ENCODE measurements at places on chromosomes 5 and 9. TPM values are rescaled to one million over a fixed set of nuclear protein-coding genes. Genes with fewer than 3 reads are reported as not detected.

DNA sequence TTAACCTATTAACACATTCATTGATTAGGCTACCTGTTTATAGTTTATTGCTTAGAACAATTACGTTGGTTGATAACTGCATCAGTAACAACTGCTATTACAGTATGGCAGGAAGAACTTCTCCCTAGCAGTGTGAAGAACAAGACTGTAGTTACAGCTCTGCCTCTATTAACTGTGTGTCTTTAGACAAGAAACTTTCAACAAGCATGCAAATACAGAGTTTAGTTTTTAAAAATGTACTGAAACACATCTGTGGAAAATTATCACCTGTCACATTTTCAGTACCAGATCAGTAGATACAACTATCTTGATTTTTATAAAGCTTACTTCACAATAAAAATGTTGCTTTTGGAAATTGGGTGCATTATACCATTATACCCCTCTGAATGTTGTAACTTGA lies 22.2 kb downstream of the ELL2 start:
- H3K4me3 ChIP-seq, result no peak overlapping the region
- H3K27ac ChIP-seq, result no peak overlapping the region
- no peaks in the 10 kb centered on the region for H3K36me3 ChIP-seq
- no peaks in the 10 kb centered on the region for H3K4me1 ChIP-seq
- H3K27me3 ChIP-seq, result no peaks in the 10 kb centered on the region

DNA sequence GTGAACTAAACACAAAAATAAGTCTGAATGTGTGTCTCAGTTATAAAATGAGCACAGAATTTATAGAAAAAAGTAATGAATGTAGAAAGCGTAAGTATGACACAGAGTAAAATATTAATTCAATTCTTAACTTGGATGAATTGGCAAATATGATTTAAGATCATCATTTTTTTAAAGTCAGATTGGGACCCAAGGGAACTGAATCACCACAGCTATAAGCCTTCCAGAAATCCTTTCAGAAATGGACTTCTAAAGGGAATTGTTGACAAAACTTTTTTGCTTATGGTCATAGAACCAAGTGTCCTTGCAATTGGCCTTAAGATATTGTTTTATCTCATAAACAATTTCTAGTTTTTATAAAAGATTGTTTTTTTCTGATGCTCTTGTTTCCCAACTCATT lies 495.1 kb upstream of the DAB2 start:
- H3K27ac ChIP-seq, result no peak overlapping the region
- no peak for DNase-seq
- no peak overlapping the region for H3K4me3 ChIP-seq

- no peak overlapping the region for H3K27ac ChIP-seq
- H3K4me3 ChIP-seq, result no peak overlapping the region
- no peaks in the 10 kb centered on the region for H3K36me3 ChIP-seq
These were observed 221.7 kb downstream of the ZNF608 start for GRCh38 chr5:124524552-124525232.

DNA sequence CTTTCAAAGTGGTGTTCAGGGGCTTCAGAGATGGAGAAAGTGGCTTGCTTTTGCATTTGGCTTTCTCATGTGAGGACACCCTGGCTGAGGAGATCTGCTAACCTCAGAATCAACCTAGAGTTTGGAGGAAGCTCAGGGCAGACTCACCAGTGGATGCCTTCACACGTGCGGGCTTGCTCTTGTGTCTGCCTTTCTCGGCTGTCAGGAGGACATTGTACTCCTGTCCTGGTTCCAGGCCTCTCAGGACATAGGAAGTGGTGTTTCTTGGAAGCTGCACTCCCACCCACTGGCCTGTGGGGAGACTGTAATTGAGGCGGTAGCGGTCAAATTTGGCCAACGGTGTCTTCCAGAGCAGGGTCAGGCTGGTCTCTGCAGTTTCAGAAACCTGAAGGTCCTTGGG lies 44.5 kb downstream of the TNC start:
- H3K27me3 ChIP-seq, result no peaks in the 10 kb centered on the region
- H3K4me1 ChIP-seq, result 0 out of 2 replicates have a peak, but pooled peaks cover 5% of the 10 kb centered on the region
- peaks cover 95% of the 10 kb centered on the region for H3K36me3 ChIP-seq
- no peak for DNase-seq
- H3K4me3 ChIP-seq, result no peak overlapping the region
- no peak overlapping the region for H3K27ac ChIP-seq

The GABRP gene
- total RNA-seq, result not detected

The FCHO2 gene
- 11.1 TPM for total RNA-seq

- DNase-seq, result peak; percentile 43
- H3K4me1 ChIP-seq, result no peaks in the 10 kb centered on the region
- H3K36me3 ChIP-seq, result no peaks in the 10 kb centered on the region
- H3K27me3 ChIP-seq, result no peaks in the 10 kb centered on the region
- H3K27ac ChIP-seq, result no peak overlapping the region
- no peak overlapping the region for H3K4me3 ChIP-seq
These were observed 30.4 kb downstream of the JADE2 start for GRCh38 chr5:134555890-134556311.

The STK32A gene
- 5.5 TPM for total RNA-seq

DNA sequence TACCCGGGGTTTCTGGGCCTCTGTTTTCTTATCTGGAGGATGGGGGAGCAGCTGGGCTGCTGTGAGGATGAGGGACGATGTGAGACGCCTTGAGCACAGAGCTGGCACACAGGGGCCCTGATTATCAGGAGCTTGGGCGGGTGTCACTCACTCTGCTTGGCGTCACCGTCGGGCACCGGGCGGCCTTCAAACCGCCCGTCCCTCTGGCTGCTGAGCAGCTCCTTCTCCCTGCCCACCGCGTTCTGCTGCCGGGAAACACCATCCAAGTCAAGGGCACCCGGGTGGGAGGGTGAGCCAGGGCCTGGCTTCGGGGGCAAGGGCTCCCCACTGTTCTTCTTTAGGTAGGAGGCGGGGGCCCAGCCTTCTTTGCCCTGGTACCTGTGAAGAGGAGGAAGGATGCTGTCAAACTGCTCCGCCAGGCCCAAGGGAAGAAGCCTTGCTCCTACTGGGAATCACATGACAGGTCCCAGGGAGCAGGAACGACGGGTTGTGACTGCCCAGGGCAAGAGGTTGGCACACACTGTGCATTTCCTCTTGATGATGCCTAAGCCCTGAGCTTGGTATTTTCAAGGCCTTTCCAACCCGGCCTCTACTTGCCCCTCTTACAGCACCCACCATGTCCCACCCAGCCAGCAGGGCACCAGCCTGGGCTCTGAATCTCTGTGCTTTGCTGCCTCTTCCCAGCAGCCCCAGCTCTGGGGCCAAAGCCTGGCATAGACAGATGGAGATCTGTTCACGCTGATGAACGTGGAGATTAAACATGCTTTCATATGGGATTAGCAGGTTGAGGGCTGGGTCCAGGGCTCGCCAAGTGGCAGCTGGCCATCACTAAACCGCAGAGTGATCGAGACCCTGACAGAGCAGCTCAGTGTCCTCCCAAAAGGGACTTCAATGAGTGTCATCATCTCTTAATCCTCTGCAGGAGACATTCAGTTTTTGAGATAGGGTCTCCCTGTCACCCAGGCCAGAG lies 66.9 kb upstream of the UBTD2 start:
- DNase-seq, result no peak
- H3K27me3 ChIP-seq, result no peaks in the 10 kb centered on the region
- no peaks in the 10 kb centered on the region for H3K36me3 ChIP-seq
- H3K4me1 ChIP-seq, result peaks cover 12% of the 10 kb centered on the region
- no peak overlapping the region for H3K4me3 ChIP-seq

The GRM6 gene
- not detected for total RNA-seq

The C5orf46 gene
- 0.38 TPM for total RNA-seq

GRCh38 chr5:43642428-43642827 lies 39.4 kb downstream of the NNT start:
- H3K27me3 ChIP-seq, result no peaks in the 10 kb centered on the region
- H3K36me3 ChIP-seq, result peaks cover 30% of the 10 kb centered on the region
- H3K27ac ChIP-seq, result no peak overlapping the region
- no peaks in the 10 kb centered on the region for H3K4me1 ChIP-seq
- DNase-seq, result no peak

GRCh38 chr9:74735761-74736160 lies 152.0 kb downstream of the TRPM6 start:
- H3K4me1 ChIP-seq, result no peaks in the 10 kb centered on the region
- H3K4me3 ChIP-seq, result no peak overlapping the region
- H3K36me3 ChIP-seq, result no peaks in the 10 kb centered on the region
- DNase-seq, result no peak

DNA sequence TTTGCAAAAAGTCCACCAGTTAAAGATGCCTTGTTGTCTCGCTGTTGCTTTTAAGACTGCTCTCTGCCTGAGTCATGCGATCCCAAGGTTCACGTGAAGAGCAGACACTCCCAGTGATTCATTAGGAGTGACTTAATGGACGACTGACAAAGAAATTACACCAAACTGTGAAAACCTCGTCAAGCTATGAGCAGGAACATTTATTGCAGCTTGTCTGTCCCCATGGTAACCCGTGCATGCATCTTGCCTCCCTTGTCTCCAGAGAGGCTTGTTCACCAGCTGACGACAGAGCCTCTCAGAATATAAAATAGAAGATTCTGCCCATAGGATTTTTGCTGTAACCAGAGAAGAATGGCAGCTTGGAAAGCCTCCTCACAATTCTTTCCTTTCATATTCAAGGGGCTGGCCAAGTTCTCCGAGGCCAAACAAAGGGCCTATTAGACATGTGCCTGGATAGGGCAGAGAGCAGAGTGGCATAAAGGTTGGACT lies 352.7 kb downstream of the SPOCK1 start:
- H3K4me1 ChIP-seq, result no peaks in the 10 kb centered on the region
- H3K36me3 ChIP-seq, result no peaks in the 10 kb centered on the region
- H3K4me3 ChIP-seq, result no peak overlapping the region

The PCDHA9 gene
- 0.02 TPM for total RNA-seq

DNA sequence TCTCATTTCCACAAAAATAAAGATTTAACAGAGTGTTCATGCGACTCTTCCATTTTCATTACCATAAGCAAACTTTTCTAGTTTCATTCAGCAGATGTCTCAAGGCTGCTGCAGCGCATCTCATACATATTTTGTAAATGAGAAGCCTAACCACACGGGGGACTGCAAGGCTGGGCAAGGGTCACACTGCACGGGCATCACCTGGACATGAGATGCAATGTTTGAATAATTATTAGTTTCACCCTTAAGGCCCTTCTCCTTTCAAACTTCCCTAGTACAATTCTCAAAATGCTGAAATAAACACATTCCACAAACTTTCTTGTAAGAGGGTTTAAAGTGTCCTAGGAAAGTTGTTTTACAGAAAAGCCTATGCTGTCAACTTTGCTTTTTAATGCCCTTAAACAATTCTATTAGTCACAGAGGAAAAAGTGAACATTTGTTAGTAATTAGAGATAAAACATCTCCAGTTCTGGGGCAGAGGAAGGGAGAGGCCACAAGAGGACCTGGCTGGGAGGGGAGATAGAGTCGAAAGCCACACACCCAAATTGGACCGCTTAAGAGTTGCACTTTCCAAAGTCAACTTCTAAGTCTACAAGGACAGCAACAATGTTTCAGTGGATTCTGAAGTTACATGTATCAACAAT lies 1.3 kb downstream of the DENND1A start:
- H3K27me3 ChIP-seq, result no peaks in the 10 kb centered on the region
- H3K36me3 ChIP-seq, result no peaks in the 10 kb centered on the region
- H3K4me1 ChIP-seq, result peaks cover 11% of the 10 kb centered on the region
- peak overlapping the region; percentile 75 for H3K4me3 ChIP-seq

DNA sequence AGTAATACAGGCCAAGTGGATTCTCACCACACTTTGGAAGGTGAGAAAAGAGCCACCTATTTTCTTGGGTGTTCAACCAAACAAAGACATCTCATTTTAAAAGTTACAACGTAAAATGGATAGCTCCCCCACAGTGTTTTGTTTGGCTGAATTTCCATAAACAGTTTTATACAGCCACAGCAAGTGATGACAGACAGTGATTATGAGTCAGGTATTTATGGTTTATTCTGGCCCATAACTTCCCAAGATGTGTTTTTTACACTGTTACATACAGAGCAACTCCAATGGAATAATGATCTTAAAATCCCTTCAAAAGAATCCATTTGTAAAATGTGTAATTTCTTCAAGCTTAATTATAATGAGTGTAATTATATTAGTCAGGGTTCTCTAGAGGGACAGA lies 421.3 kb downstream of the TLE1 start:
- H3K27me3 ChIP-seq, result no peaks in the 10 kb centered on the region
- H3K27ac ChIP-seq, result no peak overlapping the region
- H3K4me1 ChIP-seq, result peaks cover 25% of the 10 kb centered on the region
- no peak overlapping the region for H3K4me3 ChIP-seq
- DNase-seq, result no peak

DNA sequence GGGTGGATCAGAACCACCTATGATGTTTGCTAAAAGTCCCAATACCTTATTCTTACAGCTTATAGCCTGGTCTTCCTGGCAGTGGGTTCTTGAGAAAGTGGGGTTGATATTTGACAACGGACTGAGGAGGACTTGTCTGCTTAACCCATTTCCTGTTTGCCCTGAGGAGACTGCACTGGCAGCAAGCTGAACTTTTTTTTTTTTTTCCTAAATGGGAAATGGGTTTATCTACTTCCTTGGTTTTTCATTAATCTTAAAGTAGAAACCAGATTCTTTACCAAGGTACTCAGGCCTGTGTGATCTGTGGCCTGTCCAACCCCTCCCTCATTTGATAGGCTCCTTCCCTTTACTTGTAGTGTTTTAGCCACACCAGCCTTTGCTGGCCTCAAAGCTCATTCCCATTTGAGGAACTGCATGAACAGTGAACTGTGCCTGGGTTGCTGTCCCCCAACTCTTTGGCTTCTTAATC lies 47.1 kb downstream of the C9orf57 start:
- H3K27ac ChIP-seq, result no peak overlapping the region
- DNase-seq, result no peak
- H3K4me1 ChIP-seq, result no peaks in the 10 kb centered on the region
- no peaks in the 10 kb centered on the region for H3K27me3 ChIP-seq
- no peak overlapping the region for H3K4me3 ChIP-seq
- no peaks in the 10 kb centered on the region for H3K36me3 ChIP-seq

- no peak for DNase-seq
- H3K27ac ChIP-seq, result no peak overlapping the region
- H3K27me3 ChIP-seq, result no peaks in the 10 kb centered on the region
These were observed 212.4 kb downstream of the LRRC70 start for GRCh38 chr5:62791059-62791458.

DNA sequence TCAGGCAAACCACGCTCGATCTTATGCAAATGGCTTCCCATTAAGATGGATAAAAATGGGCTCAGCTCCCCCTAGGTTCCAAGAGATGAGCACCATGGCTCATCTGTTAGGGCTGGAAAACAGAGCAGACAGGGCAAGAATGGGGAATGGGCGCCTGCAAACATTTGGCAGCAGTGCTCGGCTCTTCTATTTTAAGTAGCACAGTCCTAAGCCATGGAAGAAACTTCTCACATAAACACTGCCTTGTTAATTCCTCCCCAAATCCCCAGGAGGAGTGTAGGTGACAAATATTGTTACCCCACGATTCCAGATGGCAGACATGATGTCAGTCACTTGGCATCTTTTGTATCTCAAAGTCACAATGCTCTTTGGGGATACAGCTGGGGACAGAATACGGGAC lies 221.8 kb downstream of the ICE1 start:
- DNase-seq, result no peak
- no peak overlapping the region for H3K4me3 ChIP-seq
- H3K36me3 ChIP-seq, result no peaks in the 10 kb centered on the region
- H3K27me3 ChIP-seq, result no peaks in the 10 kb centered on the region
- H3K27ac ChIP-seq, result no peak overlapping the region

The TTC39B gene
- 2.2 TPM for total RNA-seq

The F12 gene
- 6.5 TPM for total RNA-seq

All from SJCRH30 (cell line).